ENCODE measurements at places on chromosomes 1 and 21.
A peak's percentile ranks its signal among the peaks of the same experiment; 100 is the strongest.

- DNase-seq = no peak
These were observed 51.2 kb downstream of the FBXO2 start for GRCh38 chr1:11602981-11603380.

- DNase-seq = no peak
These were observed 51.7 kb upstream of the NFASC start for GRCh38 chr1:204818998-204819397.

DNA sequence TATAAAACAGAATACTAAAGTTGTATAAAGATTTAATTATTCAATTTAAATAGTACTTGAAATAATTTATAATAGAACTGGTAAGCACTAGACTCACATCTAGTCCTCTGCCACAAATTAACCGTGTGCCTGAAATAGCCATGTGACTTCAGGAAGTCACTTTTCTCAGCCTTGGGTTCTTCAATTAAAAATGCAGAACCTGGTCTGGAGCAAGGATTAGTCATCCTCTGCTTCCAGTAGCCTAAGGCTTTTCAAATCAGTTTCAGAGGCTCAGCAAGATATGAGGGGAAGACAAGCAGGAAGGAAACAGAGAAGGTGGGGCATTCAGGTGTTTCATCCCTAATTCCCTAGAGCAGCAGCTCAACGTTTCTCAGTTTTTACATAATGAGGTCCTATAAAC is 23.0 kb downstream of the DPH5 start:
- DNase-seq = no peak

- no peak for DNase-seq
These were observed 44.5 kb downstream of the MARK1 start for GRCh38 chr1:220572416-220572815.

GRCh38 chr21:43930074-43930847 is 65.2 kb downstream of the AGPAT3 start:
- DNase-seq = no peak

DNA sequence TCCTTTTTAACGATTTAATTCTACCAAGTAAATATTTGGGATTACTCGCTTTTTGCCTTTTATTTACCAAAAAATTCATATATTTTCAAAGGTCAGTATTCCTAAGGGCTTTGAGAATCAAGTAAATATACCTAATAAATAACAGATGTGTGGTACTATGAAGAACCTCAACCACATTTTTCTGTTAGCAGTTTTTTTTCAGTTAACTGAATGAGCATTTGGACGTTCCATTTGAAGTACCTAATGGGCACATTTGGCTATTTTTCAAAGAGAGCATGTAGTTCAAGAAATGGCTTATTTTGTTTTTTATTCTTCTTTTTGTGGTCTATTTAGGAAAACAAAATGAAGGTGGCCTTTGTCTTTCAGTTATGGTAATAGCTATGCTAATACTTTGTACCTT is 253.0 kb downstream of the GPR52 start:
- peak; percentile 22 for DNase-seq

- DNase-seq = no peak
These were observed 11.6 kb downstream of the NGF start for GRCh38 chr1:115326419-115326818.

DNA sequence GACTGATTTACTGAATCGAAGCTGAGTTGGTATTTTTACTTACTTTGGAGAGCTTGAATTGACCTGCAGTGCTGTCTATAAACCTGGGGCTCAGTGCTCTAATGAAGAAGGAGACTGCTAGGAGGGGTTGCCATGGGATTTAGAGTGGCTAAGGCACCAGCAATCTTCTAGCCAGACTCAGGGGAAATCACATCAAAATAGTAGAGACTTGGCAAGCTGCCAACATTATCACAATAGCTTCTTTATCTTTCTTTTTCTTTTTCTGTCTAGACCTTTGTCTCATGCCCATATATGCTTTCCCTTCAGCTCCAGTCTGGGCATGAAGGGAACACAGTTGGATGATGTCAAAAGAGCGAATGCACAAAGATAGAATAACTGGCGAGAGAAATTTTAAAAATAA is 301.1 kb upstream of the DPYD start:
- DNase-seq = no peak

DNA sequence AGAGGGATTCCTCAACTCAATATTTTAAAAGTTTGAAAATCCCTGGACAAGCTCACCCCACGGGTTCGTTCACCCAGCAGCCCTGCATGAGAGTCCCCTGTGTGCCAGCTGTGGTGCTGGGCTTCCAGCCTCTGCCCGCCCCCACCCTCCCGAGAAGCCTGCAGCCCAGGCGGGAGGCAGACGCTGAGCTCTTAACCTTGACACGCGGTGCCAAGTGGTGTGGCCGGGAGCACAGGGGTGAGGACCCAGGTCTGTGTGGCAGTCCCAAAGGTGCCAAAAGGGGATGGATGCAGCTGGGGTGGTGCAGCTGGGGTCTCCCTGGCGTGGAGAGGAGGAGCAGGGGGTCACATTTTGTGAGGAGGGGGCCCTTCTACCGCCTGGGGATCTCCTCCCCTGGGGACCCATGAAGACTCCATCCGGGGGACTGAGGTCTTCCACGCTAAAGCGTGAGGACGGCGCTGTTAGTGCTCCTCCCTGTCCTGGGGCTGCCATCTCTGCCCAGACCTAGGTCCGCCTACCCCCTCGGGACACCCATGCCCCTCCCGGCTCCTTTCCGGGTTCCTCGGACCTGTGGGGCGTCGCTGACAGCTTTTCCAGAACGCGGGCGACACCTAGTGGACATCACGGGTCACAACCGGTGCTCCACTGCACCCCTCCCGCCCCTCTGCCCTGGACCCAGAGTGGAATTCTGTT is 12.9 kb downstream of the PLA2G2F start:
- DNase-seq = peak; percentile 26

GRCh38 chr1:30750731-30751291 is 6.8 kb downstream of the LAPTM5 start:
- DNase-seq = no peak

- no peak for DNase-seq
These were observed 325.3 kb upstream of the ADAMTS5 start for GRCh38 chr21:27292229-27292628.

DNA sequence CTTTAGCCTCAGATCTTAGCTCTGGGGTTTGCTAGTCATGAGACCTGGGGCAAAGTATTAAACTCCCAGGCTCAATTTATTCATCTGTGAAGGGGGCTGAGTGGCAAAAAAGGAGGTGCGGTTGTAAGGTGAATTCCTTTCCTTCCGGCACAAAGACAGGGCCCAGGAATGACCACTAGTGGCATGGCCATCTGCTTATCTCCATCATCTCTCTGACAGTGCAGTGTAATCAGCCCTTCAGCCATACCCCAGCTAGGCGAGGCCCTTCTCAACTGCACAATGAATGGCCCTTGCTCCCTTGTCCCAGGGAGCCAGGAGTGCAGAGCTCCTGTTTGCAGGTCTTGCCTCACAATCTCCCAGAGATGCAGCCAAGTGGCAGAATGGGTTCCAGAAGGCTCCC is 5.6 kb upstream of the SLC26A9 start:
- no peak for DNase-seq

DNA sequence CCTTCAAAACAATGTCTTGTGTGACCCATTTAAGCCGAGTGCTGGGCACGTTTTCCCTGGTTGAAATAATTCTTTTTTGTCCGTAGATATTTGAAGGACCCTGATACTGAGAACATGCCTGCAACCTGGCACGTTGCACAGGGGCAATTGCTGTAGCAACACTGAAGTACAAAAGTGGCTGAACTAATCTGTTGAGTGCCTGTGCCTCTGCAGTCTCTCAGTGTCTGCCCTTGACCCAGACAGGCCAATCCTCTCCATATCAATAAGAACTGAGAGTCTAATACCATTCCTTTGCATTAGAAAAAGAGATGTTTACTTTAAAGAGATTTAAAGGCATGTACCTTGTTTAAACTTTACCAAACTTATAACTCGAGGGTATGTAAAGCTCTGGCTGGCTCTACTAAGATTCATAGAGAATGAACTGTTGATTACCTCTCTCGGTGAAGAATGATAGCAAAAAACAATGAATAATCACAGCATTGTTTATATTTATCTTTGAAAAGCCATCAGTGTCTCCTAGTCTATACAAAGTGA is 2.4 kb downstream of the GREM2 start:
- no peak for DNase-seq

DNA sequence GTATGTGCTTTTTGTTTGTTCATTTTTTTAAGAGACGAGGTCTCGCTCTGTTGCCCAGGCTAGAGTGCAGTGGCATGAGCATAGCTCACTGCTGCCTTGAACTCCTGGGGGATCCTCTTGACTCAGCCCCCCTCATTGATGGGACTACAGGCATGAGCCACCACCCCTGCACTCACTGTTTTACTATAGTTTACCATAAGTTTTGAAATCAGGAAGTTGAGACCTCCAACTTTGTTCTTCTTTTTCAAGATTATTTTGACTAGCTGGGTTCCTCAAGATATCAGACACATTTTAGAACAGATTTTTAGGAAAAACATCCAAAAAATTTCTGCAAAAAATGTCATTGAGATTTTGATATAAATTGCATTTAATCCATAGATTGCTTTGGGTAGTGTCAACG is 120.4 kb upstream of the FGGY start:
- DNase-seq = no peak

DNA sequence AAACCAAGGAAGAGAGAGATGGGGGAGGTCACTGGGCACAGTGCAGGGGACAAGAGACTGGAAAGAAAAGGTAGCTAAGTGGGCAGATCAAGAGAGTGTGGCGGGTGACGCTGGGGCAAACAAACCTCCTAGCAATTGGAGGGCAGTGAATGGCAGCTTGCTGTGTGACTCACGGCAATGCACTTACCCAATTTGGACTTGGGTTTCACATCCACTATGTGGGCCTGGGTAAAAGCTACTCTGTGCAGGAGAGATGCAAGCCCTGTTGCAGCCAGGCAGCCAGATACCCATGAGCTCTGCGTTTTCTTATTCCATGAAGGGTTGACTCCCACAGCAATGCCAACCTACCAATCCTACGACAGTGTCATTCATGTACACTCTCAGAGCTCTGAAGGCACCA is 9.5 kb downstream of the PLXNA2 start:
- no peak for DNase-seq

DNA sequence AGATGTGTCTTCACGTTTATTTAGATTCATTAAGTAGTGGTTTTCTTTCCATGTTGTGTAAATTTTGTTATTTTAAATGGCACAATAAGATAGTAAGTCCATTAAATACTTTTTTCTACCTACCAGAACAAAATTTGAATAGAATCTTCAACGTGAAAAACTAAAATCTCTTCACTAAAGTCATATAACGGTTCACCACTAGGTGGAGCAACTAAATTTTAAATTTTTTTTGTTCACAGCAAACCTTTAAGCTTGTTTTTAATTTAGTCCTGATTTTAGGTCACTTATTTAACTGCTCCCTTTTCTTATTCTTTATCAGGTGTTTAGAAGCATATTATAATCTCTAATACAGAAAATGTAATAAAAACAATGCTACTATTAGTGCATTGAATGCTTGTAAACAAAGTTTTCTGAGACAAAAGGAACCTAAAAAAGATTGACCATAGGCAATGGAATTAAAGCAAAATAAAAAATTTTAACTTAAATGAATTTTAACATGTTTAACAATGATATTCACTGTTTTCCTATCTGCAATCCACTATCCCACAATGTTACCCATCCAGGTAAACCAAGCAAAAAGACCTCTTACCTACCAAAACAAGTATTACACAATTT is 28.3 kb upstream of the PKN2 start:
- DNase-seq = no peak

- no peak for DNase-seq
These were observed 225.6 kb upstream of the FGGY start for GRCh38 chr1:59071289-59071688.

- DNase-seq = no peak
These were observed 16.6 kb upstream of the CACYBP start for GRCh38 chr1:174982971-174983689.

- no peak for DNase-seq
These were observed 14.5 kb upstream of the PRDM16 start for GRCh38 chr1:3054474-3054873.

DNA sequence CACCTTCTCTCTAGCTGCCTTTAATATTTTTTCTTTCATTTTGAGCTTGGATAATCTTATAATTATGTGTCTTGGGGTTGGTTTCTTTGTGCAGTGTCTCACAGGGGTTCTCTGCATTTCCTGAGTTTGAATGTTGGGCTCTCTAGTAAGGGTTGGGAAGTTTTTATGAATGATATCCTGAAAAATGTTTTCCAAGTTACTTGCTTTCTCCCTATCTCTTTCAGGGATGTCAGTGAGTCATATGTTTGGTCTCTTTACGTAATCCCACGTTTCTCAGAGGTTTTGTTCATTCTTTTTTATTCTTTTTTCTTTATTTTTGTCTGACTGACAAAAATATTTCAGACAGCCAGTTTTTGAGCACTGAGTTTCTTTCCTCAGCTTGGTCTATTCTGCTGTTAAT is 55.4 kb upstream of the CCDC190 start:
- DNase-seq = no peak

DNA sequence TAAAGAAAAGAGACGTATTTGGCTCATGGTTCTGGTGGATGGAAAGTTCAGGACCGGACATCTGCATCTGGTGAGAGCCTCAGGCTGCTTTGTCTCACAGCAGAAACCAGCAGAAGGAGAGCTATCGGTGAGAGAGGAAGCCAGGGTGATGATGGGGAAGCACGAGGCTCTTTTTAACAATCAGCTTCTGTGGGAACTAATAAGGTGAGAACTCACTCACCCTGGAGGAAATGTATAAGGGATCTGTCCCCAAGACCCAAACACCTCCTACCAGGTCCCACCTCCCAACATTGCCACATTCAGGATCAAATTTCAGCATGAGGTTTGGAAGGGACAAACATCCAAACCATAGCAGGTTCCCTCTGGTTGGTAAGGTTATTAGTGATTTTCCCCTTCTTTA is 32.8 kb downstream of the ASTN1 start:
- DNase-seq = no peak

DNA sequence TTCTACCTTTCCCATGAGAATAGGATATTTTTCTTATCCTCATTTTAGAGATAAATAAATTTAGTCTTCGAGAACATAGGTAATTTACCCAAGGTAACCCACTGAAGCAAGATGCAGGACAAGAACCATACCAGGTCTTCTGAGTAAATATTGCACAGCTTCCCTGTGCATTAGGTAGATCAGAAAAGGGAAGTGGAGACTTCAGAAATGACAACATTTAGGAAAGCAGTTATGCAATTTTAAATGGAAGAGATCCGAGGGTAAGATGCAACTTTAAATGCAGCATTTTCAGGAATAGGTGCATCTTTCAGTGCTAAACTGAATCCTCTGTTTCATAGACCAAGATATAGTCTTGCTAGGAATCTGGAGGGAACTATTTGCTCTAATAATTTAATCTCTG is 206.4 kb upstream of the SGIP1 start:
- DNase-seq = no peak

GRCh38 chr1:9701665-9702064 is 50.1 kb downstream of the PIK3CD start:
- DNase-seq = no peak

- no peak for DNase-seq
These were observed 59.2 kb upstream of the KCNK2 start for GRCh38 chr1:215023155-215023832.

GRCh38 chr1:94648225-94649007 is 106.9 kb upstream of the F3 start:
- peak; percentile 97 for DNase-seq

- no peak for DNase-seq
These were observed 139.6 kb downstream of the FOXD2 start for GRCh38 chr1:47577303-47578025.
